ENCODE measurements at places on chromosomes 2 and 18.

DNA sequence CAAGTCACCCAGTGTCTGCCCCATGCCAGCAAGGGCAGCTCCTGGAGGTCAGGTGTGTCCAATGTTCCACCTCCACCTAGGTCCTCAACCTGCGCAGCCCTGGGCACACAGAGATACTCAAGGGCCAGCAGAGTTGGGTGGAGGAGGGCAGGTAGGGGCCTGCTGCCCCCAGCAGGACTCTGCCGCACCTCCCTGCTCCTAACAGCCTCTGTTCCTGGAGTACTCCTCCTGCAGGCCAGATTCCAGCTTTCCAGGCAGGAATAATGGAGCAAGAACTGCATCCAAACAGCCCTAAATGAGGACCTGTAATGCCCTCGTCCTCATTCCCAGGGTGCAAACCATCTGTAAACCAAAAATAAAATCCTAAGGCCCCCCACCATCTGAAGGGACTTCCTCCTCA is 44.4 kb upstream of the ACAA2 start:
- no peak for DNase-seq

DNA sequence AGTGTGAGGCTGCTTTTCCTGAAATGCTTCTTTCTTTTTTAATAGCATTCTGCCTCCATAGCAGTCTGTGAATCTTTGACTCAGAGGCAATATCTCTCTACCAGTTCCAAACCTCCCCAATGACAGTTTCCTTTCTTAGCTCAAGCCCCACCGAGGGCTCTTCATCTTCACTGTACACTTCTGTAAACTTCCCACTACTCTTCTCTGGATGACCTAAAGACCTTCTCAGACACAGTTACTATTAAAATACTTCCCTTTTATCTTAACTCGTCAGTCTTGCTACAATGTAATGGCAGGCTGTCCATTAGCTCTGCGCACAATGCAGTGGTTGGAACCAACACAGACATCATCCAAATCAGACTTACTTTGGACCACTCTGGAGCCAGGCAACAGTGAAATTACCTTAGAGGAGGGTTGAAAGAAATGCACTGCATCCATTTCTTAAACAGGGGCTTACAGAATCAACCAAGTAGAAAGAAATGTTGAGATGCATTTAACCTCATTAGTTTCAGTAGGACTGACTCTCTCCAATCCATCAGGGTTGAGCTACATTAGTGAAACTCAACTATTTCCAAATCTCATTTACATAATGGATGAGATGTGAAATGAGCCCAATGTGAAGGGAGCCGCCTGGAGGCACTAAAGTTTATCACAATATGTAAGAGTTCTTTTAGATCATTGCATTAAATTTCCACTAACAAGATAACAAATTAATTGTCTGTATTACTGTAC is 343.8 kb downstream of the SETBP1 start:
- DNase-seq, result no peak

GRCh38 chr2:65465124-65465523 is 32.7 kb upstream of the SPRED2 start:
- no peak for DNase-seq

- peak; percentile 12 for DNase-seq
Observed at GRCh38 chr2:7567646-7568045, 650.4 kb downstream of the RNF144A start.

DNA sequence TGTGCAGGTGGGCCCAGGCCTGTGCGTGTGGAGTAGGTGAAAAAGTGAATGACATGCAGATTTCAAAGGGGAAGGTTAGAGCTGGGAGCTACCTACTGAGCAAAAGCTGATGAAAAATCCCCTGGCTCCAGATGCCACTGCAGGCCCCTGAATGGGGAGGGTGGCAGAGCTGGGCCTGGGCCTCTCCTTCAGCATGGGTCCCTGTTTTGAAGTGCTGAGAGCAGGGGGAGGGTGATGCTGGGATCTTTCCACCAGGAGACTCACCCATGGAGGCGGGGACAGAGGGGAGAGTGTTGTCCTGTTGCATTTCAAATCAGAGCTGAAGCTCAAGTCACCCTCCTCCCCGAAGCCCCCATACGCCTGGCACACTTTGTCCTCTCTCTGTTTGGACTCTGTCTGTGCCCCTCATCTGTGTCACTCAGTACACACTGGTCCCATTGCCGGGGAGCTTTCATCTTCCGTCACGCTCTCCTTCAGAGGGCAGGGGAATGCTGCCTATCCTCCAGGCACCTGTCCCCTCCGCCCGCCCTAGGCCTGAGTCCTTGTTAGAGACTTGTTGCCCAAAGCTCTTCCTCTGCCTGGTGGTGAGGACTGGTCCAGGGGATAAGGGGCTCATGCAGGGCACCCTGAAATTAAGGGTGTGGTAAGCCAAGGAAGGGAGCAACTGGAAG is 206.6 kb downstream of the HAUS1 start:
- no peak for DNase-seq

DNA sequence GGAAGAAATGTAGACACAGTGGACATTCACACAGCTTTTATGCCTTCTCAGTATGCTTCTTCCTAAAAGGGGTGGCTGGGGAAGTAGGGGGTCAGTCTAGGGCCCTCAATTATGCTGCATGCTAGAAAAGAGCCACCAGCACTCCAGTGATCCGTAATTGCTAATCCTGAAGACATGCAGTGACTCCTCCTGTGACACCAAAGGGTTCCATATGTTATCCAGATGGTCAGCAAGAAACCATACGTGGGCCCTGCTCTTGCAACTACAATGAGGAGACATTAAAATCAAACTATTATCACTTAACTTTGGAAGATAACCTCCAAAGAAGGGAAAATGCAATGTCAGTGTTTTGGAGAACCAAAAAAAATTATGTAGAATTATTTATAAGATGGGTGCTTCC is 143.4 kb upstream of the LYPD1 start:
- DNase-seq, result no peak

GRCh38 chr2:54722641-54723040 is 821 bp upstream of the EML6 start:
- no peak for DNase-seq

DNA sequence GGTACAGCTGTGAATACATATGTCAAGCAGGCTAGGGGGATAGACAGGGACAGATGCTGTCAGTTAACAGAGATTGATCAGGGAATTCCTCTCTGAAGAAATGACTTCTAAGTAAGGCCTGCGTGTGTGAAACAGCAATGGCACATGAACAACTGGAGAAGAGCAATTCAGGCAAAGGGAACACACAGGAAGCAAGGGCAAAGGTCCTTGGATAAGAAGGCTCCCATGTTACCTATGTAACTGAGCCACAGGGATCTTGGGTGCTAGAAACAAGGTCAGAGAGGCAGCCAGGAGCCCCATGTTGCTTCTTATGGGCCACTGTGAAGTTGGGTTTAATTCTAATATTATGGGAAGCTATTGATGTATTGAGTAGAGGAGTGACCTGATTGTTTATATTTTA is 373.7 kb upstream of the ACVR2A start:
- DNase-seq, result no peak

DNA sequence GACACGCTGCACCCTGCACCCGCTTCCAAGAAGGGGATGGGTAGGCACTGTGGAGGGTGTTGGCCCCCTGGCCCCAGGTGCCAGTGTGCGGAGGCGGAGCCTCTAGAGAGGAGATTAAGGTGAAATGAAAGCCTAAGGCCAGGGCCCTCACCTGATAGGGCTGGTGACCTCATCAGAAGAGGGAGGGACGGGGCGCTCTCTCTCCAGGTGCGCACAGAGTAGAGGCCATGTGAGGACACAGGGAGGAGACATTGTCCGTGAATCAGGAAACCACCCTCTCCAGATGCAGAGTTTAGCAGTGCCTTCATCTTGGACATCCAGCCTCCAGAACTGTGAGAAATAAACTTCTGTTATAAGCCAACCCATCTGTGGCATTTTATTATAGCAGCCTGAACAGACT is 62.3 kb downstream of the PSMG2 start:
- DNase-seq, result no peak

- no peak for DNase-seq
Observed at GRCh38 chr2:38900726-38901125, 11.1 kb downstream of the ARHGEF33 start.

GRCh38 chr18:45449418-45450227 is 165.7 kb upstream of the SLC14A2 start:
- DNase-seq, result no peak

DNA sequence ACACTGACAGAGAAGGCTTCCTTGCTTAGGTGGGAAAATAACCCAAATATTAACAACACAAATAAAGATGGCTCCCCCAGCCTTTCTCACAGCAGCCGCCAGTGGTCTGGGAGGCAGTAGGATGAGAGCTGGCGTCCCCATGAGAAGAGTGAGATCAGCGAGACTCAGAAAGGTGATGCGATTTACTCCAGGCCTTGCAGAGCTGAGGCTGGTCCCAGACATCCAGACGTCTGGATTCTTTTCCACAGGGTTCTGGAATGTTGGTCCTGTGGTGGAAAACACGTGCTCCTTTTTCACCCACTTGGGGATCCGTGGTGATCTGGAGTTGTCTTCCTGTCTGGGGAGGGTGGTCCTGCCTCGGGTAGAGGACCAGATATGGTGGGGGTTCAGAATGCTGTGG is 190.6 kb downstream of the CTIF start:
- no peak for DNase-seq

DNA sequence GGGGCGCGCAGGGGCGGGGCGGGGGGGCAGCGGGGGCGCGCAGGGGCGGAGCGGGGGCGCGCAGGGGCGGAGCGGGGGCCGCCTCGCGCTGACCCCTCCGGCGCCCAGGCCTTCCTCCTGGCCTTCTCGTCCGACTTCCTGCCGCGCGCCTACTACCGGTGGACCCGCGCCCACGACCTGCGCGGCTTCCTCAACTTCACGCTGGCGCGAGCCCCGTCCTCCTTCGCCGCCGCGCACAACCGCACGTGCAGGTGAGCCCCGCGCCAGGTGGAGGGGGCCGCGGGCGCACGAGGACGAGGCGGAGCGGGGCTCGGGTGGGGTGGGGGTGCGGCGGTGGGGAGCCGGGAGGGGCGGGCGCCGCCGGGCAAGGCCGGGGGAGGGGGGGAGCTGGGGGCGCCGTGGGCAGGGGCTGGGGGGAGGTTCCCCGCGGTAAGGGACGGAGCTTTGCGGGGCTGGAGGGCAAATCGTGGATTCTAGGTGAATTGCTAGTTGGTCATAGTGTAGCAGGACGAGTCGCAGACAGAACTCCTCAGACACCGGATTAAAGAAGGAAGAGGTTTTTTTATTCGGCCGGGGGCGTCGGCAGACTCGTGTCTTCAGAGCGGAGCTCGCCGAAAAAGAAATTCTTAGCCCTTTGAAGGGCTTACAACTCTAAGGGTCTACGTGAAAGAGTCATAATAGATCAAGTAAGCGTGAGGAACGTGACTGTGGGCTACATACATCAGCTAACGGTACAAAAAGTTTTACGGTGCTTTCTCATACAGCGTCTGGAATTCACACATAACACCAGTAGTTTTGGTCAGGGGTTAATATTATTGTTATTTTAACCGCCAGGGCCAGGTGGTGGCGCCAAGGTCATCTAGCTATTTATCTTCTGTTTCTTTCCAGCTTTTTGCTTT is 29.9 kb downstream of the ANO7 start:
- no peak for DNase-seq

DNA sequence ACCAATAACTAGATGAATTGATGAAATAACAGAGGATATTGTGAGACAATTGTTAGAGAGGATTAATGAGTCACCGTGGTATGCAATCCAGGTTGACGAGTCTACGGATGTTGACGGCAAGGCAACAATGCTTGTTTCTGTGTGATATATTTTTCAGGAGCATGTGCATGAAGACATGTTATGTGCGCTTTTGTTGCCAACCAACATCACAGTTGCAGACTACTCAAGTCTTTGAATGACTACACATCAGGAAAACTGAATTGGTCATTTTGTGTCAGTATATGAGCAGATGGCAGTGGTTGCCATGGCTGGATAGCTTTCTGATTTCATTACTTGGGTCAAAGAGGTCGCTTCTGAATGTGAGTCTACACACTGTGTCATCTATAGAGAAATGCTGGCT is 96.8 kb upstream of the CRACDL start:
- DNase-seq, result no peak

GRCh38 chr2:59816075-59816474 is 737.4 kb downstream of the BCL11A start:
- no peak for DNase-seq

DNA sequence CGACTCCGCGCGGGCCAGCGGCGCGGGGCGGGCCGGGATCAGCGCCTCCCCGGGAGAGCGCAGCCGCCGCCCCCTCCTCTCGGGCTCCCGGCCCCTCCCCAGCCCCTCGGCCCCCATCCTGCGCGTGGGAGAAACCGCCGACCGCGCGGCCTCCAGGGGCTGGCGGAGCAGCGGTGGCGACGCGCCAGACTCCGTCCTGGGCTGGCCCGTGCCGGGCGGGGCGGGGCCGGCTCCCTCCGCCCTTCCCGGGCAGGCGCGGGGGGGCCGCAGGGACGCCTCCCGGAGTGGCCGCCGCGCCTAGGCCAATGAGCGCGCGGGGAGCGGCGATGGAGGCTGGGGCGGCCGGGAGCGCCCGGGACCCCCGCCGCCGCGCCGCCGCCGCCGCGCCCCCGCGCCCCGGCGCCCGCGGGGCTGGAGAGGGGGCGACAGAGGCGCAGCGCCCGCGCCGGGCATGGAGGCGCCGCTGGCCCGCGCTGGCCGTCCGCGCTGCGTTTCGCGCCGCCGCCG is 49.1 kb downstream of the KCNIP3 start:
- no peak for DNase-seq

All from stimulated activated CD8-positive, alpha-beta memory T cell treated with anti-CD3 and anti-CD28 coated beads, Interleukin-7, amount 100 ng/mL, for 1 hour (primary cell).